ENCODE measurements at places on chromosomes 2 and 18.

DNA sequence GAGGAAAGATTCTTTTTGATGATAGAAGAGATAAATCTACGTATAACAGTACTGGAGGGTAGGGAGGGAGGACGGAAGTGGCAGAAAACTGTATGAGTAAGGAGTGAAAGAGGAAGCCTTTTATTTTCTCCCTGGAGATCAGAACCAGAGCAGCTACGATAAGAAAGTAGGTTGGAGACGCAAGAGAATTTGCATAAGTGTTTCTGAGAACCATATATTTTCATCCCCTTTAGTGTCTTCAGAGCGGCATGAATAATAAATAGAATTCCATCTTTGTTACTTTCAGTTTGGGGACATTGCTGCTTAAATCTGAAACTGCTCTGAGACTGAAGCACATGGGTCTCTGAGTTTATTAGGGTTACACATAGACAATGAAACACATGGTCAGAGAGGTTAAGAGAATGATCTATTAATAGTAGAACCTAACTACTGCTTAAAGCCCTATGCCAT, 230.2 kb upstream of the TNP1 start:
- DNase-seq, result no peak

- no peak for DNase-seq
Measured at GRCh38 chr2:208103616-208104015, 20.7 kb downstream of the CRYGD start.

DNA sequence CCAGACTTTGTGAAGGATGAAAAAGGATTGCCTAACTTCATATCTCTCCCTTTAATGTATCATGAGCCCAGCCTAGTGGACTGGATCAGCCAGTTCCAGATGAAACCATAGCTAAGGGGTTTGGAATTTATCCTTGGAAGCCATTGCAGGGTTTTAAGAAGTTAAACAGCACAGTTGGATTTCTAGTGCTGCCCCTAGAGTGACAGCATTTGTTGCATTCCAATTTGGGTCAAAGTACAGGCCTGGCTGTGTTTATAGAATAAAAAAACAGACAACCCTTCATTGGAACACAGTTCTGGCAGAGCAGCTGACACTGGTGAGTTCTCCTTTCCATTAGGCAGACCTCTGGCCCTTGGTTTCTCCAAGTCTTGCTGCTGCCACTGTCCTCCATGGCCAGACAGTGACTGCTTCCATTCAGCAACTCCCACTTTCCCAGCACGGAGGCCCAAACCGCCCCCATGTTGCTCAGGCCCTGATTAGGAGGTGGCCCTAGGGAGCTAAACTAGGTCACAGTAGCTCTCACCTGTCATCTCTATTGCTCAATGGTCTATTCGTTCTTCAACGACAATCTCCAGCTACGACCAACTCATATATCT, 8.0 kb downstream of the GPR39 start:
- no peak for DNase-seq

- DNase-seq, result no peak
Measured at GRCh38 chr2:240686460-240686859, 3.8 kb upstream of the AQP12B start.

DNA sequence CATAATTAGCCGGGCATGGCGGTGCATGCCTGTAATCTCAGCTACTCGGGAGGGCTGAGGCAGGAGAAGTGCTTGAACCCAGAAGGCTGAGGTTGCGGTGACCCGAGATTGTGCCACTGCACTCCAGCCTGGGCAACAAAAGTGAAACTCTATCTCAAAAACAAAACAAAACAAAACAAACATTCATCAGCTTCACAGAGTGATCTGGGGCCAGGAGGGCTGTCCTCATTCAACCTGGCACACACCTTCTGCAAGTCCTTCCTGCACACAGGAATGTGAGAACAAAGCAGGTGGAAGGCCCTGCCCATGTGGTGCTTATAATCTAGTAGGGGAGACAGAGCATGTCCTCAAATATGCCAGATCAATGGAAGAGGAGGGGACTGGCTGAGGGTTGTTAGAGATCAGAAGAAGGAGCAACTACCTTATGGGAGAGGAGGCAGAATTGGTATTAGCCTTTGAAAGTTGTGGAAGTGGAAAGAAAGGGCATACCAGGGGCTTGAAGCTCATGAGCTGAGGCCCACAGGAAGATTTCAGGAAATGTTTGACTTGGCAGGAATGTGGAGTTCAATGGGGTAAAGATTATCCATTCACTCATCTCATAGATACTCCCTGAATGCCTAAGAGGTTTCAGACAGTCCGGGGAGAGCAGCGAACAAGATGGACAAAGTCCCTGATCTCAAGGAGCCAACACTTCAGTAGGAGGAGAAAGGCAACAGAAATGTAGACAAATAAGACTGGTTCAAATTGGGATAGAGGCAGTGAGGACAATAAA, 155.3 kb upstream of the SIX3 start:
- no peak for DNase-seq

DNA sequence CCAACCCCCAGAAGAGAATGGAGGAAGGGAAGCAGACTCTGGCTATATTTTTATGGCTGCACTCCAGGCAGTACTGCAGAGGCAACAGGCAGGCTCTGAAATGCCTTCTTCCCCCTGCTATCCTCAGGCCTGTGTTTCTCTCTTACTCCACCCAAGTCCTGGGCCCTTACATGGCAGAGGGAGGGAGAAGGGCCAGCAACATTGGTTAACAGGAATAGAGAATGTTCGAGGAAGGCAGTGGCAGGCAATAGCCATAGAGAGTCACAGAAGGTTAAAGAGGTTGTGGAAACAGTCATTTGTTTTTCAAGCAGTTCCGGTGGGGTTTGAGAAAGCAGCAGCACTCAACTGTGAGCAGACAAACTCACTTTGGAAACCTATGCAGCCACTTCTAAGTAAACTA, 15.1 kb upstream of the DARS1 start:
- no peak for DNase-seq

GRCh38 chr2:204250692-204251091, 294.6 kb upstream of the PARD3B start:
- no peak for DNase-seq

- DNase-seq, result no peak
Measured at GRCh38 chr18:25457126-25457525, 105.2 kb upstream of the ZNF521 start.

GRCh38 chr2:118992740-118993391, 50.9 kb downstream of the MARCO start:
- DNase-seq, result no peak

- no peak for DNase-seq
Measured at GRCh38 chr2:81767187-81767912, 1462.8 kb upstream of the LRRTM1 start.

DNA sequence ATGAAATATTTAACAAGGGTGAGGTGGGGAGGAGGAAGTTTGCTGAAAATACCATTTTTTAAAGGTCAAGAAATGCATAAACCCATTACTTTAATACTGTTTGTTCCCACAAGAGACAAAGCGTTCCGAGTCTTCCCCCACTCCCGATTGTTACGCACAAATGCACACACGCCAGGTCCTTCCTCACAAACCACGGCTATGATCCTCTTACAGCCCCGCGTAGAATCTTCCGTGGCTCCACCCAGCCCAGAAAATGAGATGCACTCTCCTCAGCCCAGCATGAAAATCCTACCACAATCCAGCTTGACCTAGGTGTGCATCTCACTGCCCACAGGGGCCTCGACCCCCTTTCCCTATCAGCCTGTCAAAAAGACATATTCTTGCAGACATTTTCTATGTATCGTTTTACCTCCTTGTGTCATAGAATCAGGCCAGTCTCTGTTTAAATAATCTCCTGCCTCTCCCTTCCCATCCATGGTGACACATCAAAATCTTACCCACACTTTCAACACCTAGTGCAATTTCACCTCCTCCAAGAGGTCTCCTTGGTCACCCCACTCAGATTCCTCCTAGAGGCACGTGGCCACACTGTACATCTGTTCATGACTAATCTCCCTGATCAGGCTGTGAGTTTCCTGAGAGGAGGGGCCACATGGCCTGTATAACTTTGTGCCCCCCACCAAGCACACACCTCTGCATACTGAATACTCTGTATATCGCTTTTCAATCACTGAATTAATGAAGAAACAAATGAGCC, 491.0 kb upstream of the KLHL29 start:
- DNase-seq, result no peak

GRCh38 chr2:38244301-38244700, 132.8 kb downstream of the ATL2 start:
- DNase-seq, result no peak

Measured in activated naive CD4-positive, alpha-beta T cell treated with anti-CD3 and anti-CD28 coated beads, Interleukin-2, amount 10 ng/mL, durations not matched to agents 7 days and 5 days (primary cell).